Stimulated activated CD8-positive, alpha-beta memory T cell treated with anti-CD3 and anti-CD28 coated beads, Interleukin-7, amount 100 ng/mL, for 4 hours (primary cell): ENCODE measurements at places on chromosomes 7 and 10.

GRCh38 chr7:91378131-91378530, 113.9 kb downstream of the FZD1 start:
- no peak for DNase-seq

DNA sequence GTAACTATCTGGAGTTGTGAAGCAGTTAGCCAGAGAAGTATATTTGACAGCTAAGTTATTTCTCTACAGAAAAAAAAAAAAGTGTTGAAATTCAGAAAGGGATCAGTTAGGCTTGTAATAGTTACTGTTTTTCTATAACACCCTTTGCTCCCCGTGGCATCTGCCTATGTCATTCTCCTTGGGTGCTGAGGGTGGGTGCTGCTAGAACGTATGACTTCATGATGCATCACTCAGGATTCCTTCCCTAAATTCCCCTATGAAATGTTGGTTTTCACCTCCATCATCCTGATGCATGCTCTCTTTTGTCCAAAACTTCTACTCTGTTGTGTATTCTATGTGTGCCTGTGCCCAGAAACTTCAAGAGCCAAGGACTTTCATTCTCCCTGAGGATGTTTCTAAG, 536.4 kb downstream of the GRM8 start:
- DNase-seq = no peak

- no peak for DNase-seq
Measured at GRCh38 chr10:85138046-85138445, 809.7 kb downstream of the CCSER2 start.

DNA sequence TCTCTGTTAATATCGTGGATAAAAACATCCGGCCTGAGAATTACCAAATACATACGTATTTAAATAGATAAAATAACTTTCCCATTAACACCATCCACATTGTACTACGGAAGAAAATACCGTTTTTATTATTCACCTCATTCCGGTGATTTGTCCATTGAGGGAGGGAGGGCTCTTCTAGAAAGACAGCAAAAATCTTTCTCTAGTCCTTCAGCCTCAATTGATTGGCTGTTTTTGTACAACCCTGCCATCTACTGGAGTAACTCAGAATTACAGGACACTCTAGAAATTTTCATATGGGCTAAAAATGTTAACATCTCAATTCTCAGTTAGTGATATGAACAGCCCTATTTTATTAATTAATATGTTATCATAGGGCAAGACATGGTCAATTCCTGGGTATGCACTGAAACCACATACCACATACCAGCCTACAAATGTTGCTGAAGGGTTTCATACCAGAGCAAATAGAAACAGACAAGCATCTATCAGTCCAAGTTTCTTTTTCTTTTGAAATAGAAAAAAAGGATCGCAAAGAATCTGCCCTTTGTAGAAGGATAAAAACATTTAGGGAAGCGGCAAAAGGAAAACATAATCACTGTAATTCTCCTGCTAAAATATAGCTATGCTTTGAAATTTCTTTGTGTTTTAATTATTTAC, 55.8 kb upstream of the CDCA7L start:
- no peak for DNase-seq

GRCh38 chr10:33731322-33731721, 396.9 kb upstream of the NRP1 start:
- DNase-seq = no peak

DNA sequence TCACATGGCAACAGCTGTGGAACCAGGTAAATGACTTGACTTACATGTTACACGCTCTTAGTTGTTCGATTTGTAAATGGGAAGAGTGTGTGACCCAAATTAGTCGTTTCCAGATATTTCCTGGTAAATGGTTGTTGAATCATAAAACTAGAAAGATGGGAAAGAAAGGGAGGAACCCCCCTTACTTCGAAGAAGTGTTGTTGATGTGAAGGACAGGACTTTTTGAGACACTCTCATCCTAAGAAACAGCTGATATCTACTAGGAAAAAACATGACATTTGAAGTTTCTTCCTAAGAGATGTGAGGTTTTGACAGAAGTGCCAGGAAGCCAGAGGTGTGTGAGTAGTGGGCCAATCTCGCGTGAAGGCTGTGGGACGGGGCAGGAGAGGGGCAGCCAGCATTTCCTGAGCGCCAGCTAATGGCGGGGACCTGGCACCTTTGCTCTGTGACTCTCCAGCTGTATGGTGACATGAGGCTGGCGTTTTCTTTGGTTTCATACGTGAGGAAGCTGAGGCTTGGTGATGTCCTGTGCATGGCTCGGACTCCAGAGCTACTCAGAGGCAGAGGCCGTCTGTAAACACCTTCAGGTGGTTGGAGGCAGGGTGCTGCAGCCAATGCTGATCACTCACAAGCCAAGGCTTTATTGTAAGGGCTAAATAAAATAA, 53.7 kb downstream of the IKZF1 start:
- no peak for DNase-seq

DNA sequence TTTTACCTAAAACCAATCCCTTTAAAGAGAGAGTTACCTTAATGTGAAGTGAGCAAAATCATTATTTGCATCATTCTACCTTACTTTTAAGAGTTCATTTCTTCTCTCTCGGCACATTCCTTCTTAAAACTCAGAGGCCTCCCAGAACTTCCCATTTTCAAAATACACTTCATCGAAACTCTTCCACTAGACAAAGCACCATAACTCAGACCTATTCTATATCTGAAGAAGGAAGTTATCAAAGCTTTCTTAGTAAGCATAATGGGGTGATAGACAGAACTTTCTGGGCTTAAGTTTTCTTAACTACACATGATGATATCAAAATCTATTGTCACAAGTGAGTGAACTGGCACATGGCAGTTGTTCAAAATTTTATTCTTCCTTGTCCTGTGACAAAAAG, 24.6 kb upstream of the GNAT3 start:
- no peak for DNase-seq

DNA sequence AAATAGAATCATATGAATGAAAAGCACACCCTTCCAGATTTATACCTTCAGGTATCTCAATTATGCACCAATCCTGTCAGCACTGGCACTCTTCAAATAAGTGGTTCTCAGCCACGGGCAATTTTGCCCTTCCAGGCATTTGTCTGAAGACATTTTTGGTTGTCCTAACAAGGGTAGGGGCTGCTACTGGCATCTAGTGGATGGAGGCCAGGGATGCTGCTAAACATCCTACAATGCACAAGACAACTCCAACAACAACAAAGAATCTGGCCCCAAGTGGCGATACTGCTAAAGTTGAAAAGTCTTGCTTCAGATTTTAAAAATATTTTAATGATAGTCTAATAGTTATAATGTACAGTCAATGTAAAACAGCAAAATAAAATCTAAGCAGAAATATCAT, 16.1 kb downstream of the CCDC186 start:
- no peak for DNase-seq

- no peak for DNase-seq
Measured at GRCh38 chr7:42673951-42674350, 237.9 kb downstream of the C7orf25 start.

- DNase-seq = no peak
Measured at GRCh38 chr10:22315455-22316285, 518 bp upstream of the COMMD3 start.

GRCh38 chr7:139561-140243, 52.7 kb upstream of the FAM20C start:
- no peak for DNase-seq

GRCh38 chr7:147818317-147818716, 772.2 kb upstream of the C7orf33 start:
- no peak for DNase-seq

- DNase-seq = no peak
Measured at GRCh38 chr10:59702347-59702746, 7.3 kb downstream of the SLC16A9 start.

GRCh38 chr10:21946946-21947345, 56.6 kb downstream of the DNAJC1 start:
- no peak for DNase-seq
